ENCODE measurements at places on chromosomes 5 and 9. TPM values are rescaled to one million over a fixed set of nuclear protein-coding genes. Genes with fewer than 3 reads are reported as not detected.

The CD74 gene
- total RNA-seq = 41.1 TPM

The CCNI2 gene
- total RNA-seq = 1.2 TPM

The PCDHB13 gene
- not detected for total RNA-seq

The ANKH gene
- total RNA-seq = 87.2 TPM

The ADAMTS16 gene
- total RNA-seq = 27.2 TPM

The LHX3 gene
- 0.22 TPM for total RNA-seq

The RICTOR gene
- total RNA-seq = 103 TPM

The CEP120 gene
- total RNA-seq = 17.1 TPM

The RMND5B gene
- total RNA-seq = 30.3 TPM

The GRM6 gene
- not detected for total RNA-seq

The LCNL1 gene
- total RNA-seq = 0.41 TPM

The TMEM141 gene
- total RNA-seq = 83.6 TPM

The FOXD4L5 gene
- total RNA-seq = 0.37 TPM

The PCA3 gene
- not detected for total RNA-seq

The TERT gene
- total RNA-seq = 2.2 TPM

The HSD17B3 gene
- 0.38 TPM for total RNA-seq

The LCN6 gene
- not detected for total RNA-seq

The GRIN1 gene
- not detected for total RNA-seq

The MYOZ3 gene
- 0.25 TPM for total RNA-seq

The HRCT1 gene
- total RNA-seq = 3.6 TPM

The PCDHGA7 gene
- total RNA-seq = not detected

The SV2C gene
- not detected for total RNA-seq

The C5orf46 gene
- total RNA-seq = 1.0 TPM

The UNC13B gene
- total RNA-seq = not detected

The OMD gene
- total RNA-seq = not detected

The TMEM252 gene
- total RNA-seq = not detected

The MPDZ gene
- 10.8 TPM for total RNA-seq

The ALDH1B1 gene
- 18.9 TPM for total RNA-seq

The TMEM215 gene
- not detected for total RNA-seq

The ARID3C gene
- total RNA-seq = not detected

The ALDH1A1 gene
- 3.7 TPM for total RNA-seq

The DAB2 gene
- total RNA-seq = 25.8 TPM

The GPR150 gene
- total RNA-seq = 0.17 TPM

The ABL1 gene
- 48.6 TPM for total RNA-seq

The HTR1A gene
- not detected for total RNA-seq

The PCDHB2 gene
- 4.0 TPM for total RNA-seq

The SLC6A3 gene
- total RNA-seq = not detected

The CDX1 gene
- total RNA-seq = not detected

The COL27A1 gene
- total RNA-seq = 0.83 TPM

The LRRTM2 gene
- not detected for total RNA-seq

The TMC1 gene
- total RNA-seq = 9.0 TPM

The ARRDC3 gene
- total RNA-seq = 25.0 TPM

The PHYKPL gene
- total RNA-seq = 61.3 TPM

The GABRA1 gene
- not detected for total RNA-seq

The C9orf50 gene
- not detected for total RNA-seq

The ZFP37 gene
- 0.90 TPM for total RNA-seq

The BRIX1 gene
- 73.4 TPM for total RNA-seq

The BHMT2 gene
- total RNA-seq = not detected

The KIAA0825 gene
- 1.9 TPM for total RNA-seq

The RECK gene
- 2.1 TPM for total RNA-seq

The CTXN3 gene
- total RNA-seq = not detected

The LHFPL2 gene
- total RNA-seq = 10.1 TPM

The MACIR gene
- 28.4 TPM for total RNA-seq

The PPP2R2B gene
- not detected for total RNA-seq

The PCDHGB6 gene
- not detected for total RNA-seq

The KIF12 gene
- total RNA-seq = not detected

The RAI14 gene
- total RNA-seq = 145 TPM

The PCDHA12 gene
- not detected for total RNA-seq

All from PC-9 (cell line).